Stimulated activated CD4-positive, alpha-beta T cell treated with anti-CD3 and anti-CD28 coated beads, TNF-alpha, amount 100 ng/mL, for 1 hour (primary cell): ENCODE measurements at places on chromosomes 7 and 10.
A peak's percentile ranks its signal among the peaks of the same experiment; 100 is the strongest.

DNA sequence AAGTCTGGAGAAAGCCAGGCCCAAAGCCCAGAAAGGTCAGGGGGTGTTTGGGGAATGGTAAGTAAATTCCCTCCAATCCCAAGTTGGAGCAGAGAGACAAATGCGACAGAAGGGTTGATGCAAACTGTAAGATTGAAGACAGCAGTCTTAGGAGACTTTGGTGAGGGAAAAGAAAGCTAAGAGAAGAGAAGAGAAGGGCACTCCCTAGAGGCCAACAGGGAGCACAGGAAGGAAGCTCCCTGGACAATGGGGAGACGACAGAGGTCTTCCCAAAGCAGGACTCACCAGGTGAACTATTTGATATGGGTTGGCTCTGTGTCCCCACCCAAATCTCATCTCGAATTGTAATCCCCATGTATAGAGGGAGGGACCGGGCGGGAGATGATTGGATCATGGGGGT is 151.5 kb downstream of the KIF20B start:
- DNase-seq, result no peak

GRCh38 chr7:29891766-29892165 is 85.5 kb downstream of the WIPF3 start:
- no peak for DNase-seq

DNA sequence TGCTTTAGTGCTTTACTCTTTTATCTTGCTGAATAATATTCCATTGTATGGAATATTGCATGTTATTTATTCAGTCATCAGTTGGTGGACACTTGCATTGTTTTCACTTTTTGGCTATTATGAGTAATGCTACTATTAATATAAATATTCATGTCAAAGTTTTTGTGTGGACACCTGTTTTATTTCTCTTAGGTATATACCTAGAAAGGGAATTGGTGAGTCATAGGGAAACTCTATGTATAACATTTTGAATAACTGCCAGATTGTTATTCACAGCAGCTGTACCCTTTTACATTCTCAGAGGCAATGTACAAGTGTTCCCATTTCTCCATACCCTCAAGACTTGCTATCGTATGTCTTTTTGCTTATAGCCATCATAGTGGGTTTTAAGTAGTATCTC is 268.7 kb downstream of the SEMA3A start:
- DNase-seq, result no peak

DNA sequence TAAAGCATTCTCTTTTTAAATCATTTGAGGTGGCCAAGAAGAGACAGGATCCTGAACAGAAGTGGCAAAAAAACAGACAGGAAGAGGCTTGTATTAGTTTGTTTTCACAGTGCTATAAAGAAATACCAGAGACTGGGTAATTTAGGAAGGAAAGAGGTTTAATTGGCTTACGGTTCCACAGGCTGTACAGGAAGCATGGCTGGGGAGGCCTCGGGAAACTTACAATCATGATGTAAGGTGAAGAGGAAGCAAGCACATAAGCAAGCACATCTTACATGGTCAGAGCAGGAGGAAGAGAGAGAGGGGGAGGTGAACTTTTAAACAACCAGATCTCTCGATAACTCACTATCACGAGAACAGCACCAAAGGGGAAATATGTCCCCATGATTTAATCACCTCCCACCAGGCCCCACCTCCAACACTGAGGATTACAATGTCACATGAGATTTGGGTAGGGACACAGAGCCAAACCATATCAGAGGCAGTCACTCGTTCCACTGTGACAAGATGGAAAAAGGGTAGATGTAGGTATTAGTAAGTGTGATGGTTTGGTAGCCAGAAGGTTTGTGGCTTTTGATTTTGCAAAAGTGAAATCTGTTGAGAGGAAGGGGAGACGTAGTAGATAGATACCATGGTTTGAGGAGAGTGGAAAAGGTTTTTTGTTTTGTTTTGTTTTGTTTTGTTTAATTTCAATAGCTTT is 5.1 kb downstream of the MSRB2 start:
- DNase-seq, result no peak

DNA sequence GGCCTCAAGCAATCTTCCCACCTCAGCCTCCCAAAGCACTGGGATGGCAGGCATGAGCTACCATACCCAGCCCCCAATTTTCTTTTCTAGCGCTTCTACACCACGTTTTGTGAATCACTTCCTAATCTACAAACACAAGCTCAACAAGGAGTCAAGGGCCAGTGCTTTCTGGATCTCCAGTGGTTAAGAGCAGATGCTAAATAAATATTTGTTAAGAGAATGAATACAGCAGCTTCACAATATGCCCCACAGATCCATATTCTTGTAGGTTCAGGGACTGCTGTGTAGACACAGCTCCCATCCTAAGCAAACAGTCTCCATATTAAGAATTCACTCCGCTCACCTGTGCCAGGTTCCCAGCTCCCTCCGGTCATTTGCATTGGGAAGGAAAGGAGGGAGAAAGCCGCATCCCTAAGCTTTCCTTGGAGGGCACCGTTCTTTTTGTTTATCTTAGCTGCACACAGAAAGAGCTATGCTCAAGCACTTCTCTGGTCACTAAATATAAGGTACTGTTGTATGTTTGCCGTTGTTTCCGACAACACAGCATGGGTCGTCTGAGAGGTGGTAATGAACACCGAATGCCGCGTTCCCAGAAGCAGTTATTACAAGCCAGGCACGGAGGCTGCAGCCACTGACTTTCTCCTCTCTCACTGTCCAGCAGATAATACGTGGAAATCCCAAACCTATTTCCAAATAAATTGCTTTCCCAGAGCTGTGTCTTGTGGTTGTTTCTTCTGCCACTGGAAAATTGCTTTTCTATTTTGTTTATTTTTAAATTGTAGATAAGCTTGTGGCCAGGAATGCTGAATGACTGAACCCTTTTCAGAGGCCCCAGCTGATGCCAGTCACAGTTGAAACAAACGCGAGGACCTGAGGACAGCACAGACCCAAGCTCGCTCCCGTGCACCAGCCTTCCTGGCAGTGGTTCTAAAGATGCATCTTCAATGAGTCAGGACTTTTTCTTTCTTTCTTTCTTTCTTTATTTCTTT is 217.1 kb downstream of the PRPF18 start:
- DNase-seq, result no peak

- DNase-seq, result no peak
Measured at GRCh38 chr10:102467971-102468438, 16.7 kb upstream of the C10orf95 start.

DNA sequence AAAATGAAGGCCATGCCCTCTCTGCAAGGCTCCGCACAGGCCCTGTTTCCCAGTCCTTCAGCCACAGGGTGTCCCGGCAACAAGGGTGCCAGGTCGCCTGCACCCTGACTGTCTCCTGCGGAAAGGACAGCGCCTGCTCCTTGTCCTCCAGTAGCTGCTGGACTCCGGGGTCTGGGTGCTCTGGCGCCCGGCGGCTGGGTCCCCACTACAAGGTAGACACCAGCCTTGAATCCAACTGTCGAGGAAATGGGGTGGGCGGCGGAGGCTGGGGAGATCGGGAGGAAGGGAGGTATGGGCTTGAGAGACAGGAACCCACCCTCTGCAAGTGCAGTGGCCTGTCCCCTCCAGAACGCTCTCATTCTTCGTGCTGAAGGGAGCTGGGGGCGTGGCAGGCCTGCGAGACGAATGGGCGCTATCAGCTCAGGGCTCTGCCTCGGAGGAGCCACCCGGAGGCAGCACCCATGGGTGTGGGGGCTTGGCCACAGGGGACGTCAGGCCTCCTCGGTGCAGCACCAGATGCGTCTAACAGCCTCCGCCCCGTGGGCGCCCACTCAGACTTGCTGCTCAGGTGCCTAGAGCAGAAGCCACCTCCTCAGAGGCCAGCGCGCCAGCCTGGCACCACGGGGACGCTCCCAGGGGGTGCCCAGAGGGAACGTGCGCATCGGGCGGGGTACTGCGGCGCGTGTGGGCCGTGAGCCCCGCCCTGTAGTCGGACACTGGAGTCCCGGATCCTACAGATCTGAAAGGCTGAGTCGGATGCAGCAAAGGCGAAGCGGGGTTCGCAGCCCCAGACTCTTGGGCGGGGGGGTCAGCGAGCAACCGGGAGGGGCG is 15.6 kb downstream of the ADAM8 start:
- DNase-seq, result peak; percentile 51

DNA sequence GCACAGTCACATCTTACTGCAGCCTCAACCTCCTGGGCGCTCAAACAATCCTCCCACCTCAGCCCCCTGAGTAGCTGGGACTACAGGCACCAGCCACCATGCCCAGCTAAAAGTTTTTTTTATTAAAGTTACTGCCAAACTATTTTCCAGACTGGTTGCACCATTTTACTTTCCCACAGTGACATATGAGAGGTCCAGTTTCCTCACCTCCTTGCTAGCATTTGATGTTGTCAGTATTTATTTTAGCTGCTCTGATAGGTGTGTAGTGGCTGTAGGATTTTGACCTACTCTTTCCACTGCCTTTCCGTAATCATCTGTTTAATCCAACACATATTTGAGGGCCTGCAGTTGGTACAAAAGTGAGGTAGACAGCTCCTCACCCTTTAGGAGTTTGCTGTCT is 5.4 kb upstream of the UBE3C start:
- DNase-seq, result no peak
